ENCODE measurements at places on chromosomes 3 and 15. TPM values are rescaled to one million over a fixed set of nuclear protein-coding genes. Genes with fewer than 3 reads are reported as not detected.

The FILIP1L gene
- total RNA-seq: 0.24 TPM

The ZNF592 gene
- total RNA-seq: 64.4 TPM

The CHRM5 gene
- not detected for total RNA-seq

The SOX2 gene
- total RNA-seq: not detected

The ZBTB20 gene
- total RNA-seq: 123 TPM

Data from B cell (primary cell).